ENCODE measurements at places on chromosomes 2 and 18. TPM values are rescaled to one million over a fixed set of nuclear protein-coding genes. Genes with fewer than 3 reads are reported as not detected.

- H3K4me1 ChIP-seq, result no peaks in the 10 kb centered on the region
- no peak overlapping the region for H3K4me3 ChIP-seq
- no peaks in the 10 kb centered on the region for H3K27me3 ChIP-seq
- no peaks in the 10 kb centered on the region for H3K36me3 ChIP-seq
These were observed 618.6 kb downstream of the ZEB2 start for GRCh38 chr2:143901185-143901842.

DNA sequence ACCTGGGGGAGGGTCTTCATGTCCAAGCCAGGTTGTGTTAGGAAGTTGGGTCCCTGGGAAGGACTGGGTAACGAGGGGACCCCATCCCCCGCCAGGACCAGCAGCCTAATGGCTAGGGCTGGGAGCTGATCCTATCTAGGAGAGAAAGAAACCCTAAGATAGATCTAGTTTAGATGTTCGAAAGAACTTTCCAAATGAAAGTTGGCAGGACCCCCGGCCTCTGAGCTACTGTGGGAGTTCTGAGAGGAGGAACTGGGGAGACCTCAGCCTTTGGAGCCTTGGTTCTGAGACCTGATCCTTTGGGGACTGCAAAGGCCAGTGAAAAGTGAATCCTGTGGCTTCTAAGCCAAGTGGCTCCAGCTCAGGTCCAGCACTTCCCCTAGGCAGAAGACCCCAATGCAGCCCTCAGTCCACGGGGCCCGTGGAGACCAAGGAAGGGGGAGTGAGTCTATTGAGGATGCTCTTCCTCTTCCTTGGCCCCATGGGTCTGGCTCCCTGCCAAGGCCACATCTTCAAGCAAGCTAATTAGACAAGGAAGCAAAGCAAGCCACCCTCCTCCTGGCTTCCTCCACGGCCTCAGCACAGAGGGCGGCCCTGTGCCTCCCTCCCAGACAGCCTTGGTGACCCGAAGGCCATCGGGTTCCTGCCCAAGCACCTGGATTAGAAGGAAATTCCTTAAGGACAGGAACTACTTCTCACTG lies 23.5 kb downstream of the CCT7 start:
- H3K27ac ChIP-seq, result no peak overlapping the region
- no peak overlapping the region for H3K4me3 ChIP-seq
- peaks cover 17% of the 10 kb centered on the region for H3K36me3 ChIP-seq

GRCh38 chr2:231612109-231612455 lies 19.4 kb downstream of the TEX44 start:
- peaks cover 17% of the 10 kb centered on the region for H3K4me1 ChIP-seq
- H3K4me3 ChIP-seq, result no peak overlapping the region
- H3K27ac ChIP-seq, result no peak overlapping the region
- DNase-seq, result peak; percentile 76

GRCh38 chr2:235639428-235639773 lies 145.6 kb downstream of the AGAP1 start:
- no peaks in the 10 kb centered on the region for H3K27me3 ChIP-seq
- no peaks in the 10 kb centered on the region for H3K36me3 ChIP-seq
- H3K27ac ChIP-seq, result no peak overlapping the region
- H3K4me1 ChIP-seq, result peaks cover 30% of the 10 kb centered on the region
- peak; percentile 91 for DNase-seq

- H3K36me3 ChIP-seq, result no peaks in the 10 kb centered on the region
- no peaks in the 10 kb centered on the region for H3K4me1 ChIP-seq
- no peak overlapping the region for H3K27ac ChIP-seq
- no peaks in the 10 kb centered on the region for H3K27me3 ChIP-seq
These were observed 569.4 kb upstream of the SALL3 start for GRCh38 chr18:78410094-78410786.

GRCh38 chr18:24039671-24040070 lies 25.1 kb downstream of the TTC39C start:
- no peak overlapping the region for H3K4me3 ChIP-seq
- no peak overlapping the region for H3K27ac ChIP-seq
- H3K36me3 ChIP-seq, result no peaks in the 10 kb centered on the region
- H3K4me1 ChIP-seq, result no peaks in the 10 kb centered on the region

GRCh38 chr2:98028101-98028561 lies 32.4 kb upstream of the TMEM131 start:
- H3K27me3 ChIP-seq, result no peaks in the 10 kb centered on the region
- H3K4me3 ChIP-seq, result no peak overlapping the region
- no peaks in the 10 kb centered on the region for H3K4me1 ChIP-seq
- no peak overlapping the region for H3K27ac ChIP-seq
- DNase-seq, result no peak
- no peaks in the 10 kb centered on the region for H3K36me3 ChIP-seq

DNA sequence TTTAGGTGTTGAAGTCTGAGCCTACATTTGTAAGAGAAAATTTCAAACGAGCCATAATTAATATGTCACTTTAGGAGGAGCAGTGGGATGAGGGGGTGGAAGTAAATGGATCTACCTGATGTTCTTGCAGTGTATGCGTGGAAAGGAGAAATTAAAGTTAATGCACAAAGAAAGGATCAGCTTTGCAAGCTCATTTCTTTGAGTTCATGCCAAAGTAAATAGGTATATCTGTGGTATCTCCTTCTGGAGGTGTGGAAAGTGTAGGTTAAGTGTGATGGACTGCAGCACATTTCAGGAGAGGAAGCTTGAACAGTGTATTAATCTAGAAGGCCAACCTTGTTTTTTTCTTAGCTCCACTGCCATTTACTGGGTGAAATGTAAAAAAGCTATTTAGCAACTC lies 307.5 kb upstream of the ZEB2 start:
- no peak overlapping the region for H3K4me3 ChIP-seq
- H3K27me3 ChIP-seq, result no peaks in the 10 kb centered on the region
- H3K27ac ChIP-seq, result no peak overlapping the region
- DNase-seq, result peak; percentile 6

DNA sequence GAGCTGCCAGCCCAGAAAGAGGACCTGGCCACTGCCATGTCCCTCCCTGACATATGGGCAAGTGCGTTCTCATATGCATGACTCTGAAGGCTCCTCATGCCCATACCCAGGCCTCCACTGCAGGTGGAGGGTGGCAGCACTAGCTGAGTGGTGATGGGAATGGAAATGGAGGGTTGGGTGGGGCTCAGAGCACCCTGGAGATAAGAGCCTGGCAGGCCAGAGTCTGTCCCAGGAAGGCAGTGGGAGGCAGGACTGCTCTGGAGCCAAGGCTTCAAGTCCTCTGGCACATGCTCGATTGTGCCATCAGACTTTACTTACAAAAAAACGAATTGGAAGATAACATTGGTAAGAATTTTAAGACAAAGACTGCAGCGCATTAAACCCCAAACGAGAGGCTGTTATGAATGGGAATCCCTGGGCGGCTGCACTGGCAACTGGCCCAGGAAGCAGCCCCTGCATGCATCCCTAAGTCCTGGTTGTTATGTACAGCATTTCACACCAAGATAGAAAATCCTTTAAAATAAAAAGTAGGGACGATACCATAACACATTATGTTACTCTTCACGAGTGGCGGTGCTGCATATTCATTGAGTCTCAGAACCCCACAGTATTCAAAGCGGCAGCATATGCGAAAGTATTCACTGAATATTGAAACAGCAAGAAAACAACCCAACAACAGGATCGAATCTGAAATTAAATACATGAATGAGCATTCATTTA lies 81.7 kb upstream of the FAM98A start:
- no peaks in the 10 kb centered on the region for H3K36me3 ChIP-seq
- H3K4me1 ChIP-seq, result no peaks in the 10 kb centered on the region
- H3K4me3 ChIP-seq, result no peak overlapping the region

GRCh38 chr2:161569401-161569800 lies 54.8 kb upstream of the SLC4A10 start:
- DNase-seq, result no peak
- no peaks in the 10 kb centered on the region for H3K36me3 ChIP-seq
- H3K4me1 ChIP-seq, result no peaks in the 10 kb centered on the region
- no peak overlapping the region for H3K27ac ChIP-seq

GRCh38 chr2:177334940-177335543 lies 57.5 kb upstream of the AGPS start:
- no peaks in the 10 kb centered on the region for H3K27me3 ChIP-seq
- no peak overlapping the region for H3K27ac ChIP-seq
- no peaks in the 10 kb centered on the region for H3K36me3 ChIP-seq
- H3K4me1 ChIP-seq, result peaks cover 3% of the 10 kb centered on the region
- H3K4me3 ChIP-seq, result no peak overlapping the region

GRCh38 chr18:38464024-38464423 lies 898.4 kb upstream of the CELF4 start:
- no peak overlapping the region for H3K27ac ChIP-seq
- H3K36me3 ChIP-seq, result no peaks in the 10 kb centered on the region
- H3K4me1 ChIP-seq, result peaks cover 19% of the 10 kb centered on the region
- no peak overlapping the region for H3K4me3 ChIP-seq
- DNase-seq, result no peak
- no peaks in the 10 kb centered on the region for H3K27me3 ChIP-seq

SCN9A gene
- 1.4 TPM for total RNA-seq

ANKRD62 gene
- total RNA-seq, result not detected

OSBPL6 gene
- total RNA-seq, result 1.6 TPM

CD207 gene
- total RNA-seq, result not detected

MC2R gene
- not detected for total RNA-seq

TBR1 gene
- total RNA-seq, result 0.48 TPM

POTEJ gene
- total RNA-seq, result 1.1 TPM

KRTCAP3 gene
- 1.3 TPM for total RNA-seq

SLC39A6 gene
- 24.1 TPM for total RNA-seq
